ENCODE measurements at places on chromosomes 2 and 18.

DNA sequence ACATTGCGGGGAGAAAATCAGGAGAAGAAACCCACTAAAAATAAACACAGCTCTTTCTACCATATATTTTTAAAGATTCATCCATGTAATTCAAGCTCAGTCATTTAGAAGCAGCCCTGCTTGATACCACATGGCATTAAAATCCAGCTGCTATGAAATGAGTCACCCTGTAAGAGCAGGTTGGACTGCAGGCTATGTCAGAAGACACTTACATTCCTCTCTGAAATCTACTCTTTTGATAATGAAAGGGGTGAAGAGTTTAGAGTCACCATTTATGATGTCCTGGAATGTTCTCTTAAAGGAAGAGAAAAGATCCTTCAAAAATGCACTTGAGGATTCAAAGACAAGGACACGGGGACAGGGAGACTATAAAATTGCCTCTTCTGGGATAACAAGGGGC lies 100.6 kb upstream of the APCDD1 start:
- no peak for DNase-seq

DNA sequence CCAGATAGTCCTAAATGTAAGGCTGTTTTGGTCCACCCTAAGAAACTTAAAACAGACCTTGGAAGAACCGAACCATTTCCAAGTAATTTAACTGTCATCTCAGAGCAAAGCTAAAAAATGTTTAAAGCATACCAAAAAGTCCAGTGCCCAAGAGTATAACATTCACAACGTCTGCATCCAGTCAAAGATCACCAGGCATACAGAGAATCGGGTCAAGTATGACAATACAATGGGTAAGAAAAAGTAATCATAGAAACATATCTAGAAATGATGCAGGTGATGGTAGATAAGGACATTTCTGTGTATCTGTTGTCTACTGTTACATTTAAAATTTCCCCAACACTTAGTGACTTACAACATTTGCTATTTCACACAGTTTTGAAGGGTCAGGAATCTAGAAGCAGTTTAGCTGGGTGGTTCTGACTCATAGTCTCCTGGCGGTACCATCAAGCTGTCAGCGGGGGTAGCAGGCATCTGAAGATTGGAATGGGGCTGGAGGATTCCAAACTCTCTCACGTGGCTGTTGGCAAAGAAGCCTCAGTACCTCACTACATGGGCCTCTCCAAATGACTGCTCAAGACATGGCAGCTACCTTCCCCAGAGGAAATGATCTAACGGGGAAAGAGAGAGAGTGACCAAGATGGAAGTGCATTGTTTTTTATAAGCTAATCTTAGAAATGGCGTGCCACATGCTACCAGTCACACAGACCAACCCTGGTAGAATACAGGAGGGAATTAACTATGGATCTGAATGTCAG lies 36.6 kb upstream of the DYNC2LI1 start:
- no peak for DNase-seq

- DNase-seq: no peak
Measured at GRCh38 chr2:207951734-207952470, 73.4 kb downstream of the PLEKHM3 start.

GRCh38 chr2:126921066-126921465 lies 22.4 kb downstream of the TEX51 start:
- no peak for DNase-seq

DNA sequence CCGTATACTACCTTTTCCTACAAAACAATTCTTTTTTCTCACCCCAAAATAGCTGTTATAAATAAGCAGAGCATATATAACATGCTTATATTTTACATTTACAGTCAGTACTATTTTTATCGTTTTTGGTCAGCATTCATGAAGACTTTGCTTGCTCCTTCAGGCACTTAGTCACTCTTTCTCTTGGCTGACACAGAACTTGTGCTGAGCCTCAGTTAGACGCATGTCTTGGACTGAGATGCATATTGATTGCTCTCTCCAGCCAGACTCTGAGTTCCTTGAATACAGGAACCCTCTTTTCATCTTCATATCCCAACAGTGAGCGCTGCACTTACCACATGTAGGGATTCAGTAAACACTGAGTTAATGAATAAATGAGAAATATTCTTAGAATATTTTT lies 158.3 kb downstream of the RTN4 start:
- DNase-seq: no peak

- DNase-seq: no peak
Measured at GRCh38 chr2:46569766-46570165, 90.4 kb downstream of the TMEM247 start.

GRCh38 chr2:30747206-30747605 lies 60.0 kb downstream of the CAPN13 start:
- DNase-seq: no peak

GRCh38 chr18:9918016-9918680 lies 4.3 kb downstream of the VAPA start:
- DNase-seq: no peak

- no peak for DNase-seq
Measured at GRCh38 chr2:1010415-1010930, 59.8 kb downstream of the SNTG2 start.

DNA sequence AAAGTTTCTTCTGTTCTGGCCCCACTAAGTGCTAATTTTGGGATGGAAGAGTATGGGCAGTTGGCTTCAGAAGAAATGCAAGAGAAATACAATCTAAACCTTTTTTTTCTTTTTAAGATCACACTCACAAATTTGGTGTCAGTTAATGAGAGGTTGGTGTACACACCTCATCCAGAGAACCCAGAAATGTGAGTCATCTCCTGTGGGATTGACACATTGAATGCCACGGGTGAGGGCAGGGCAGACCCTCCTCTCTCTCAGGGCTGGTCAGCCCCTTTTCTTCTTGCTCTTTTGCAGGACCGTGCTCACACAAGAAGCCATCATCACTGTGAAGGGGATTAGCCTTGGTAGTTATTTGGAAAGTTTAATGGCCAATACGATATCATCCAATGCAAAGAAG lies 19.2 kb downstream of the PRELID3A start:
- DNase-seq: no peak

DNA sequence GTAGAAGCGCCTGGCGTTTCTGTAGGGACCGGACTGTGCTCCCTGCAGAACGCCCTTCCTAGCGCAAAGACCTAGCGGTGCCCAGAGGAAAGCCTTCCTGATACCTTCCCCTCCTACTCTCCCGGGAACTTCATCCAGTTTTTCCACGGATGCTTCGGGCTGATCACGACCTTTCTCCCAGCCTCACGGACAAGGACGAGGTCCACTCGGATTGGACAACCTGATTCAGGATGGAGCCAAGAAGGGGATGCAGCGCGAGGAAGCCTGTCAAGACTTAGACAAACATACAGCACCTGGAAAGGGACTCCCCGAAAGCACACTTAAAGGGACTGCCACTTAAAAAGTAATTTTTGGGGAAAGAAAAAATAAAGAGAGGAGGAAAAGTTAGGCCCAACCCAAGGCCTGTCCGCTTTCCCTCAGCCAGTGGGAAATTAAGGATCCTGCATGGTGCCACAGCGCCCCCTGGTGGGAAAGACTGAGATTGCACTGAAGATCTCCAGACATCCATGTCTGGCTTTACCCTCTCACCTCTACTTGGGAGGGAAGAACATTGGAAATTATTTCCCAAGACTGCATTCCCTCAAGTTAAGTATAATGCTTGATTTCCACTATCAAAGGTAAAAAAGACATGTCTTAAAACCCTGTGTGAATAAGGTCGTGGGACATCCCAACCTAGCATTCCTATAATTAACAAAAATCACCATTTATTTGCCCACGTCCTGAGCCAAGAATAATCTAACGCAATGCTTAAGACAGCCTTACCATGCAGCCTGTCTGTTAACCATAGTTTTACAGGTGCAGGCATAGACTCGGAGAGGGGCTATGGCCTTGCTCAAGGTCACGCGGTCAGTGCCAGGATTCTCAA lies 13.4 kb upstream of the COPS8 start:
- peak; percentile 76 for DNase-seq

DNA sequence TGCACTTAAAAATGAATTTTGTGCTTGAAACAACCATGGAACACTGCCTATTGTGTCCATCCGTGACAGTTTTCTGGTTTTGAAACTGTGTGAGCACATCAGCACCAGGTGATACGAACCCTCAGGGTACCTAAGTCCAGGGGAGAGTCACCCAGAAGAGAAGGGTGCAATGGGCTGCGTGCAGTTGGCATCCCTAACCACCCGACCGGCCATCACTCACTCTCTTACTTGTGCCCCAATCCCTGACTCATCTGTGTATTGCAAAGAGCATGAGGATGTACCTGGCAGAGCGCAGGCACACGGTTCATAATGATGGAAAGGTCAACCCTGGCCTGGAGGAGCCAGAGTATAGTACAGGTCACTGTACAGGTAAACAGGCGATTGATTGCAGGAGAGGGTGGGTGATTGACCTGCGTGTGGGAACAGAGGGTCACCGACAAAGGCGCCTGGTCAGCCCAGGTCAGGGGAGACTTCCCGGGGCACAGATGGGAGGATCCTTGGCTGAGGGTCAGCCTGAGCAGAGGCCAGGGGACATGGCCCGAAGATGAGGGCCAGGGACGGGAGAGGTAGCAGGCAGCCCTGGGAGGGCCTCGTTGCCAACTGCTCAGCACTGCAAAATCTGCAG lies 160.3 kb downstream of the SEPTIN10 start:
- DNase-seq: no peak

GRCh38 chr2:164826293-164827243 lies 15.1 kb downstream of the COBLL1 start:
- DNase-seq: no peak

DNA sequence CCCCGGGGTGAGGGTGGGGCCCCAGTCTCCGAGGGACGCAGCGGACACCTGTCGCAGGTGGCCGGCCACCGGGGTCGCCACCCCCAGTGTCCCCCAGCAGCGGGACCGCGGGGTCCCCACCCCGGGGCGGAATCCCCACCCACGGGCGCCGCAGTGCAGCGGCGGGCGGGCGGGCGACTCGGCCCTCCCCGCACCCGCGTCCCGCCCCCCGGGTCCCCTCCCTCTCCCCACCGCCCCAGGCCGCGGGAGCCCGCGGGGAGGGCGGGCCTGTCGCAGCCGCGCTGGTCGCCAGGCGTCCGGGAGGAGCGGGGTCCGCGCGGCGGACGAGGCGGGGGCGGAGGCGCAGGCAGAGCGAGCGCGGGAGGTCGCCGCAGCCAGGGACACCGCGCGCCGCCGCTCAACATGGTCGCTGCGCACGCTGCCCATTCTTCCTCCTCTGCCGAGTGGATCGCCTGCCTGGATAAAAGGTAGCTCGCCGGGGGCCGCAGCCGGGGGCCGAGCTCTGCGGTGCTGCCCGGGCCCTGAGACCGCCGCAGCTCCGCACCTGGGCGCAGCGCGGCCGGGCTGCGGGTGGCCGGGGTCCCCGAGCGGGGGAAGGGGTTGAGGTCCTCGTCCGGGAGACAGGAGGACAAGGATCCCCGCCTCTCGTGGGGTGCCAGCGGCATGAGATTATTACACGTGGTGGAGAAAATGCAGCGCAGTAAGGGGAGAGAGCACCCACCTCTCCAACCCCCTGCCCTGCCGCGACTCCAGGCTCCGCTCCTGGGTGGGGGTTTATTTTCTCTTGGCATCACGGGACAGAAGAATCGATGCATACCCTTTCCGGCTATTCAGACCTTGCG lies at the start of gene RAPGEF4:
RAPGEF4 (plus strand) TSS at position 264 of the 842 bp plus-strand sequence; CDS start at position 403, 139 bp downstream.
- peak; percentile 32 for DNase-seq

DNA sequence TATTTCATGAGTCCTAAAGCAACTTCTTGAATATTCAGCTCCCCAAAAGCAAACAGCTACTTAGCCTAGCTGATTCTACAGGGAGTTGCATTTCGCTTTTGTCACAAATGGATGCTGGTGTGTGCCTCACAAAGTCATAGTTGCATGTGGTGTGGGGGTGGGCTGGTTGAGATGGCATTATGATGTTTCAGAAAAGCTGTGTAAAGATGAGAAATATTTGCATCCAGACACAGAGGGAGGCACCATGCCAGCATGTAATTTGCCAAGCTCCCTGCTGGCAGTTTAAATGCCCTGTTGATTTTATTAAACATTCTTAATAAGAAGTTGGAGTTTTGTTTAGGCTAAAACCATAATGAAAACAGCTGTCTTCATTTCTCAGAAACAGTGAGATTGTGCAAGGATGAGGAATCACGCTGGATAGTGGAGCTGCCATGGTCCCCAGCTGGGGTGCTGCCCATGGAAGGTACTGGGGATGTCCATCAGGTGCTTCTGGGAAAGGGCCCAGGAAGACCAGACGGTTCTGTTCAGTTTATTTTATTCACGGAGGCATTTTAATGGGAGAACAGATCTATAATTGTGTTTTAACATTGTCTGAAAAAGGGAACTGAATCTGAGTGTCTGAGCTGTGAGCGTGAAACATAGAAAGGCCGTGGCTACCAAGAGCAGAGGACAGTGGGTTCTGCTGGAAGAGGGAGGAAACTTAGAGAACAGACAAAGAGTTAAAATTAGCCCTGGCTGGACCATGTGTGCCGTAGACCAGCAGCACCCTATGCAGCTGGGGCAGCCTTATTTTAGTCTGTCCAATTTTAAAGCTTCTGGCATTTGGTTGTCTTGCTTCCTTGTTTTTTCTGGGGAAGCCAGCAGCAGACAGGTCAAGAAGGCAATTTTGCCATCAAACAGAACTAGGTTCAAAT lies 177.1 kb downstream of the FAM210A start:
- DNase-seq: no peak

All from stimulated activated CD4-positive, alpha-beta T cell treated with anti-CD3 and anti-CD28 coated beads, Interleukin-15, amount 100 ng/mL, for 24 hours (primary cell).